ENCODE measurements at places on chromosomes 1 and 21. TPM values are rescaled to one million over a fixed set of nuclear protein-coding genes. Genes with fewer than 3 reads are reported as not detected.

- DNase-seq = no peak
These were observed 13.4 kb upstream of the PSMB4 start for GRCh38 chr1:151386002-151386401.

- DNase-seq = no peak
These were observed 15.6 kb downstream of the CADM3 start for GRCh38 chr1:159187033-159187432.

DNA sequence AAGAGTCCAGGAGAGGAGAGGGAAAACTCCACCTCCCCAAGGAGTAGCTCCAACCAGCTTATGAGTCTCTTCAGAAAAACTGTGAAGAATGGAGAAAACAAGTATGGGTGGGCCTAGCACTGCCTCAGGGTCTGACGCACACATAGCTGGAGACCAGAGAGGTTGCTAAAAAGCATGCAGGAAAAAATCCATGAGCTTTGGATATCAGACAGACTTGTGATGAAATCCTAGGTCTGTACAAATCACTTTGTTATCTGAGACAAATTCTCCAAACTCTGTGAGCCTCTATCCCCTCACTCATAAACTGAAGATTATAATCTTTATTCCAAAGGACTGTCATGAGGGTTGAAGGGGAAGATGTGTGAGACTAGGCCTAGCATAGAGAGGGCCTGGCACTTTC is 141.5 kb upstream of the FGGY start:
- no peak for DNase-seq

- no peak for DNase-seq
These were observed 6.5 kb downstream of the PLCH2 start for GRCh38 chr1:2482588-2482987.

DNA sequence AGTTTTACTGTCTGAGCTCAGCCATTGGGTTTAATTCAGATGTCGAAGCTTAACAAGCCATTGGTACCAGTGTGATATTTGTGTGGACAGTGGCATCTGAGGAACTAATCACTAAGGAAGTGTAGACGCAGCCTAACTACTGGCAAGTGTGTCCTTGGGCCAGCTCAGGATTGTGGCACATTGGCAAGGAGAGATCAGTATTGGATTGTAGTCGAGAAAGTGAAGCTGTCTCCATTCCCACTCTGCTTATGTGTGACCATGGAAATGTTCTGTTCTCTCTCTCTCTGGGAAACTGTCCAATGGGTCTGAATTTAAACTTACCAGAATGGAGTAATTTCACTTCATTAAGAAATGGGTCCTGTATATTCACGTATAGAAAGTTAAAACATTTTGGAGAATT is 112.2 kb downstream of the ITSN1 start:
- DNase-seq = no peak

- DNase-seq = no peak
These were observed 472.3 kb upstream of the BRINP3 start for GRCh38 chr1:190949939-190950338.

- DNase-seq = no peak
These were observed 182.4 kb downstream of the DISC1 start for GRCh38 chr1:231808990-231809389.

DNA sequence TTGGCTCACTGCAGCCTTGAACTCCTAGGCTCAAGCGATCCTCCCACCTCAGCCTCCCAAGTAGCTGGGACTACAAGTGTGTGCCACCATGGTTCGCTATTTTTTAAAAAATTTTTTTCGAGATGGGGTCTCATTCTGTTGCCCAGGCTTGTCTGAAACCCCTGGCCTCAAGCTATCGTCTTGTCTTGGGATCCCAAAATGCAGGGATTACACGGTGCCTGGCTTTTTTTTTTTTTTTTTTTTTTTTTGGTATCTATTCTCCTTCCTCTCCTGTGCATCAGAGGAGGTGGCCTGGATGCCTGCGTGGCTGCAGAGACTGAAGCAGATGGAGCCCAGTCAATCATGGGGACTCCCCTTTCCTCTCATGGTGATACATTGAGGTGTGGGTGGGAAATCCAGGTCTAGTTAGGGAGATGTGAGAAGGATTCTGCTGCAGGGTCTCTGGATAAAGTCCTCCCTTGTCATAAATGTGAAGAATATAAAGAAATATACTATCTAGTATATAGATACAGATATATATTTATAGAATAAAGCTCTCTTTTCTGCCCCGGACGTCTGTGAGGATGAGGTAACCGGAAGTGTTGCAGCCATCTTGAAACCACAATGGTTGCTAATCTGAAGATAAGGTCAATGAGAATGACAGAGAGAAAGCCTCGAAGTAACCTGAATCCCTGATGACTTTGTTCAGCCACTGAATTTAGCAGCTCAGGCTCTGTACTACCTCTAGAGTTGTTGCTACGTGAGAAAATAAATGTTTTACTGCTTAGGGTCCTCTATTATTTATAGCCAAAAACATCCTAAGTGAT is 19.5 kb upstream of the RGSL1 start:
- no peak for DNase-seq

DNA sequence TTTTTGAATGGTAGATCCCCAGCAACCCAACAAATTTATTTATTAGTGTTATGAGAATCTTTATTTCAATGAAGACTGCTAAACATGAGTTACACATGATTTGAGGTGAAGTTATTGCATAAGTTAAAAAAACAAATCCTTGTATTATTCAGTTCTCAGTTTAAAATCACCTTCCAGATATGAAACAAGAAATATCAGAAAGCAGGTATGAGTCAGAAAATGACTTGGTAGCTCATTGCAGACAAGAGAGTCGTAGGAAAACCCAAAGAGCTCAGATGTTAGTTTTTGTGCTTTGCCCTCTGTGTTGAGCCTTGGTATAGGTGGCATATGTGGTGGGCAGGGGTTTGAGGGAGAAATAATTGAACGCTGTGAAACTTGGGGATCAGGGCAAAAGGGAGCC is 339.4 kb downstream of the BRINP3 start:
- no peak for DNase-seq

ISG20L2 gene
- 33.2 TPM for total RNA-seq

FCMR gene
- 3.2 TPM for total RNA-seq

CD34 gene
- not detected for total RNA-seq

AK5 gene
- total RNA-seq = not detected

TCHH gene
- 0.03 TPM for total RNA-seq

LCE1E gene
- total RNA-seq = 5.2 TPM

Measured in HT-29 (cell line).